Umbilical cord (tissue), 2 donors: ENCODE measurements at places on chromosomes 3 and 15.

- no peak for DNase-seq
These were observed 11.9 kb upstream of the PRKCD start for GRCh38 chr3:53149006-53149690.

DNA sequence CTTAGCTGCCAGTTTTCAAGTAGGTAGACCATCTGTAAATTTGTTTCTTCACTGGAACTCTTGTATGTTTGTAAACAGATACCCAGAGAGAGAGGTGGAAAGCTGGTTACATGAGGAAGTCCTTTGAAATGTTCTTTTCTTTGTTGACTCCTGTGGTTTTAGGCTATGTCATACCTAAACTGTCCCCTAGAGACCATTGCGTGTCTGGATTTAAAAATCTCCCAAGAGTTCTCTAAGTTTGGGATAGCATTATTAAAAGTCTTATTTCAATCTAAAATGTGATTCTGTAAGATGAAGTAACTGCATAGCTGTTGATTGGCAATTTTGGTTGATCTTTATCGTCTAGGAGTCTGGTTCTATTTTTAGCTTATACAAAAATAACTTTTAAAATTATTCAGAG is 127.2 kb downstream of the GHSR start:
- no peak for DNase-seq

DNA sequence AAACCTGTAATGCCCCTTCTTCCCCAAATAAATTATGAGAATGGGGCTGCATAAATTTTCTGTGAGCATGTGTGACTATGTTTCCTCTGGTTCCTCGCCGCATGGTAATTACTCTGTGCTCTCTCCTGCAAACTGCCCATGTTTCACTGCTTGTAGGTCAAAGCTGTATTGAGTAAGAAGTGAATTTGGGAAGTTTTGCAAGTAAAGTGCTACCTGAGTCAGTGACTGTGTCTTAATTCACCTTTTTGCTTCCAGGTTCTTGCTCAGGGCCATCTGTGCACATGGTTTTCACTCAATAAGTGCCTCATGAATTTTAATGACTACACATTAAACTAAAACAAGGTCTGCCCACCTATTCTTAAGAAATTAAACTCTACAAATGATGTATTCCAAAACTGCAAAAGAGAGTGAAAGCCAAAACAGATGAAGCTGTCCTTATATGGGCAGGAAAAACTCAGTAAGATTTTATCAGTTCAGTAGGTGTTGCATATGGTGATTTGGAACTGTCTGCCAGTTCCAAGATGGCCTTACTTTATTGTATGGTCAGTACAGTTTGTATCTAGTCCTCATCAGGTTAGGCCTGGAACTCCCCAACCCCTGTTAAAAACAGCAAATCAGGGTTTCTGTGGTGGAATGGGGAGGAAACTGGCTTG is 100.0 kb downstream of the LPP start:
- DNase-seq: no peak

GRCh38 chr15:39645138-39645975 is 64.5 kb downstream of the THBS1 start:
- DNase-seq: no peak

GRCh38 chr15:31374489-31374888 is 47.9 kb downstream of the KLF13 start:
- DNase-seq: no peak

- no peak for DNase-seq
These were observed 142.8 kb downstream of the POLR2M start for GRCh38 chr15:57849317-57849716.

- no peak for DNase-seq
These were observed 19.9 kb downstream of the EEFSEC start for GRCh38 chr3:128173200-128173599.

DNA sequence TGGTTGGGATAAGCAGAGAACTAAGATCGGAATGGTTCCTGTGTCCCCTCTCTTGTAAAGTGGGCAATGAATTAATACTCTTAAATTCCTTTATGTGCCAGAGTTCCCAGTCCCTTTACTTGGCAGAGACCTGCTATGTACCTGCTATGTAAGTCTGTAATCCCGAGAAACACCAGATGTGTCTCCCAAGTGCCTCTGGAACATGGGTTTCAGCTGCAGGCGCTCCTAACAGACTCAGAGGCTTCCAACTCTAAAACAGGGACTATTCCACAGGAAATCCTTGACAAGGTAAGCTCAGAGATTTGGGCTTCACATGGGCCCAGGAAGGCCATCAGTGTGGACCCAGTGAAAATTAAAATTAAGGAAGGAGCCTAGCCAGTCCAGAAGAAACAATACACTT is 117.7 kb upstream of the PLCL2 start:
- peak; percentile 30 for DNase-seq

DNA sequence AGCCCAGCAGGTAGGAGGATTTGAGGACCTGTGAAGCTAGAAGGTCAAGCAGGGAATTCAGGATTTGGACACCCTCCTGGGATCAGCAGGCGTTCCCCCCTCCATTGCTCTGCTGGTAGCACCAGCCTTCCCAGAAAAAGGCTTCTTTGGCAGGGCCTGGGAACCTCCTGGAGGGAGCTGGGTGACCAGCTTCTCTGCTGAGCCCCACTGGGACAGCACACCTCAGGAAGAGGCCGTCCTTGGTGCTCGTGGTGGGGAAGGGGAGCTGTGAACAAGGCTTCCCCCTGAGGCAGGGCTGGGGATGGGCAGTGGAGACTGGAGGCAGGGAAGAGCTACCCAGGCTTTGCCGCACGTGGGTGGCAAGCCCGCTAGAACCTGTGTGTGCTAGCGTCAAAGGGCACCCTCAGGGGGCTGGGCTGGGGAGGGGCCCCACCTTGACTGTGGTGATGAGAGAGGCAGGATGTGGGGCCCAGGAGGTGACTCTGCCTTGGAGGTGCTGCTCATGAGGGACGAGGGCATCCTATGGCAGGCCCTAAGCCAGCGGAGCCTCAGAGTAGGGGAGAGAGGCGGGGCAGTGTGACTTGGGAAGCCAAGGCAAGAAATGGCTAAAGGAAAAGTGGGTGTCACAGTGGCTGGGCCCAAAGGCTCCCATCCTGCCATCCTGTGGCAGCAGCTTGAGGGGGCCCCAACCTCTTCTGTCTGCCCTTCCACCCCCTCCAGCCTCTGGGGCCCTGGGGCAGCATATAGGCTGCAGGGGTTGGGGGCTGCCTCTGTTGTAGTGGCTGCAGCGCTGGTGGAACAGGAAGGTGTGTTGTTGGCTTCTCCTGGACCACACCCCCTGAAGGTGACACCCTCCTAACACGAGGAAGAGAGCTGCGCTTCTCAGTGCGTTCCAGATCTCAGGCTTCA is 20.7 kb downstream of the KLF13 start:
- DNase-seq: no peak

GRCh38 chr3:142447301-142447851 is 461 bp downstream of the XRN1 start:
- DNase-seq: peak; percentile 65

DNA sequence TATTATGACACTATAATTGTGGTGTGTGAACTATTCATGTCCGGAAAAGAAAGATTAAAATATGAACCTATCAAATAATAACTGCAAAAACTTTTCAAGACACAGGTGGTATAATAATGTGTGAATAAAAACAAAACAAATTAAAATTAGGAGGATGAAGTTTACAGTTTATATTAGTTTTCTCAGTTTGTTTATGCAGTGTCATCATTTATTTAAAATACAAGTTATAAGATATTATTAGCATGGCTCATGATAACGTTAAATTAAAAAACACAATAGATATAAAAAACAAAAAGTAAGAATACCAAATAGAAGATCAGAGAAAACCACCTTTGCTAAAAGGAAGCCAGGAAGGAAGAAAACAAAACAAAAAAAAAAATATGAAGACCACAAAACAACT is 963.8 kb upstream of the ALCAM start:
- no peak for DNase-seq

GRCh38 chr3:140704733-140705132 is 26.9 kb downstream of the TRIM42 start:
- DNase-seq: no peak

DNA sequence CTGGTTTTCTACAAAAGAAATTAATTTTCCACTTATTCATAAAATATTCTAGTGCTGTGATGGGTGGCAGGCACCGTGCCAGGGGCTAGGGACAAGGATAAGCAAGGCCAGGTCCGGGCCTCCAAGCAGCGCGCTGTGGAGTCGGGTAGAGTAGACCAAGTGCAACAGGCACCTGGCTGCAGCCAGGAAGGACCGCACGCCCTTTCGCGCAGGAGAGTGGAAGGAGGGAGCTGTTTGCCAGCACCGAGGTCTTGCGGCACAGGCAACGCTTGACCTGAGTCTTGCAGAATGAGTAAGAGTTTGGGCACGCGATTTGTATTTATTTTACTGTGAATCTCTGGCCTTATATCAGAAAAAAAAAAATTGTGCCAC is at the start of gene CASR:
TSS of gene CASR (plus strand) at position 148 of the 372 bp plus-strand sequence. CDS start 70,522 bp downstream, outside the sequence.
- no peak for DNase-seq

DNA sequence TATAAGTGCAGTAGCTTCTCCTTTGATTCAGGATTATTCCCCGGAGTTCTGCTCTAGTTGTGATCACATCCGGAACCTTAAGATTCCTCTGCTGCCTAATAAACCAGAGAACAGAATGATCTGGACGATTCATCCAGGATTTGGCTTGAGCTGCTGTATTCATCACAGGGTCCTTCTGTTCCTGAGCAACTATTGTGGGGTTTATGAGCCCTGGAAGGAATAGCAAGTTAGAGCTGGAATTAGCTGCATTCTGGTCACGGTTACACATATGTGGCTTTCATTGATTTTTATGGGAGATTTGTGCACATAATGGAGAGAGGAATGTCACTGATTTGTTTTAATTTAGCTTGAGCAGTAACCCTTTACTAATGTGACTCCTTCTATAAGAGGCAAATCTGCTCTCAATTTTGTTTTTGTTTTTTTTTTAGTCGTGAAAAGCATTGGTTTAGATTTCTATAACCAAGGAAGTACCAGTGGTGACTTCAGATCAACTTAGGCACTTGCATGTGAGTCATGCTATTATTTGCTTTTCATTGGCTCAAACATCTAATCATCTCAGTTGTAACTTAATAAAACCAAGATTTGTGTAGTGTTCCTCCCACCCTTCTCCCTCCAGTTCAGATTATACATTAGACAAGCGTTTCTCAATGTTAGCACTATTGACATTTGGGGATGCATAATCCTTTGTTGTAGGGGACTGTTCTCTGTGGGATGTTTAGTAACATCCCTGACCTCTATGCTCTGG is 148.5 kb downstream of the OTOL1 start:
- peak; percentile 33 for DNase-seq

GRCh38 chr15:95922431-95922830 is 408.1 kb upstream of the NR2F2 start:
- no peak for DNase-seq

DNA sequence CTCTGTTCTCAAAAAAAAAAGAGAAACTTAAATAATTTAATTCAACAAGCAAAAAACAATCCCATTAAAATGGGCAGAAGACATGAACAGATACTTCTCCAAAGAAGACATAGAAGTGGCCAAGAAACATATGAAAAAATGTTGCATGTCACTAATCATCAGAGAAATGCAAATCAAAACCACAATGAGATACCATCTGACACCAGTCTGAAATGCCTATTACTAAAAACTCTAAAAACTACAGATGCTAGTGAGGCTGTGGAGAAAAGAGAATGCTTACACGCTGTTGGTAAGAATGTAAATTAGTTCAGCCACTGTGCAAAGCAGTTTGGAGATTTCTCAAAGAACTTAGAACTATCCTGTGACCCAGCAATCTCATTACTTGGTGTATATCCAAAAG is 382.9 kb downstream of the OTOL1 start:
- DNase-seq: no peak

GRCh38 chr3:64191822-64192221 is 33.4 kb downstream of the PRICKLE2 start:
- DNase-seq: no peak

GRCh38 chr3:132800958-132801357 is 78.7 kb upstream of the NPHP3 start:
- no peak for DNase-seq

DNA sequence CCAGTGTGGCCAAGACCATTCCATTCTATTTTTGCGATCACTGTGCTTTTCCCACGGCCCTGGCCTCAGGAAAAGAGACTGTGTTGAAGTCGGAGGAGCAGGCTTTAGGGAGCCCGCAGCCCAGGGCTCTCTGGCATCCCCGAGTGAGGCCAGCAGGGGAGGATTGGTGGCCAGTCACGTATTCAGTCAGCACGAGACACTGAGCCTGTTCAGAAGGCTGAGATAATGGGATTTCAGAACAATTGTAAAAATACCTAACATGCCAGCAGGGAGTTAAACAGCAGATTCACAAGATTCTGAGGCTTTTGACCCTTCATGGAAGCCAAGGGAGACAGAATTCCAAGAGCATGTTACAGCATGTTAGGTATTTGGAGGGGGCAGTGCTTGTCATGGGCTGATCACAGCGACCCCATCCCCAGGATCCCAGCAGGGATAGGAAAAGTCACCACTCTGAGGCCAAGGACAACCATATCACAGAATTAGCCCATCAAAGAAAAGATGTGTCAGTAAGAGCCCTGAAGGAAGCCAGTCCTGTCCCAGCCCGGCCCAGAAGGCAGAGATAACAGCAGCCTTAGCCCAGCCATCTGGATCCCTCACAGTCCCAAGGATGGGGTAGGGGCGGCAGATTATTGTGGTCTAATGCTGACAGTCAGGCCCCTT is 40.6 kb downstream of the AMOTL2 start:
- peak; percentile 83 for DNase-seq

GRCh38 chr3:108830381-108830780 is 7.8 kb downstream of the TRAT1 start:
- DNase-seq: no peak

DNA sequence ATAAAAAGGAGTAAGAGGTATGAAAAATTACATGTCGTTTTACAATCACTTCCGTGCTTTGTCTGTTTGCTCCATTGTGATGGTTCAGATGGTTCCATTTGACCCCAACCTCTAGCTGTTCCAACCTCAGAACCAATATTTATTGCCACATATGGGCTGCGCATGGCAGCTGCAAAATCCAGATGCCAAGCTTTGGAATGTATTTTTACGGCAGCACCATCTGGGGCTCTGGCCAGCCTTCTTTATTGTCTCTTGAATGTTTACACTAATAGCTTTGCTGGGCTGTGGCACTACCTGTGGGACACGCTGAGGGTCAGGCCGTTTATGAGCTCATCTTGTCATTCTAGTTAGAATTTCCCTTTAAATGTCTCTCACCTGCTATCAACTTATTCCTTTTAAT is 219.8 kb downstream of the ROBO2 start:
- no peak for DNase-seq

DNA sequence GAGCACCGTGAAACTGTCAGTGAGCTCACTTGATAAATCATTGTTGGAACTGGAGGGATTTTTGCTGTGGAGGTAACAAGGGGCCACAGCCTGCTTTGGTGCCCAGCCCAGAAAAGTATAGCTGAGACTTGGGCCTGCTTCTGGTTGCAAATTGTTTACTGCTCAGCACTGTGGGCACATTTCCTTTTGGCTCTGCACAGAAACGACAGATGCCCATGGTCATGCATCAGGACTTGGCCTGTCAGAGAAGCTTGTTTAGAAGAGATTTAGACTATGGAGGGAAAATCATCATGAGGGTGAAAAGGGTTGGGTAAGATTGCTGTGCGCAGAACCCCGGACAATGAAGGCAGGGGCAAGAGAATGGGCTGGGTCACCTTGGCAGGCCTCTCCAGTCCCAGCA is 286.1 kb upstream of the CTNNB1 start:
- no peak for DNase-seq

GRCh38 chr3:186525369-186526255 is 18.6 kb downstream of the CRYGS start:
- DNase-seq: no peak

GRCh38 chr15:78024883-78025282 is 52.6 kb downstream of the TBC1D2B start:
- no peak for DNase-seq

GRCh38 chr3:172707030-172707429 is 3.8 kb downstream of the NCEH1 start:
- DNase-seq: no peak
